Activated naive CD4-positive, alpha-beta T cell treated with Interleukin-2 at 50 U/mL for 16 hours (primary cell): ENCODE measurements at places on chromosomes 5 and 9.
A peak's percentile ranks its signal among the peaks of the same experiment; 100 is the strongest.

GRCh38 chr5:179700401-179700918, 1.7 kb downstream of the CANX start:
- no peak for DNase-seq

DNA sequence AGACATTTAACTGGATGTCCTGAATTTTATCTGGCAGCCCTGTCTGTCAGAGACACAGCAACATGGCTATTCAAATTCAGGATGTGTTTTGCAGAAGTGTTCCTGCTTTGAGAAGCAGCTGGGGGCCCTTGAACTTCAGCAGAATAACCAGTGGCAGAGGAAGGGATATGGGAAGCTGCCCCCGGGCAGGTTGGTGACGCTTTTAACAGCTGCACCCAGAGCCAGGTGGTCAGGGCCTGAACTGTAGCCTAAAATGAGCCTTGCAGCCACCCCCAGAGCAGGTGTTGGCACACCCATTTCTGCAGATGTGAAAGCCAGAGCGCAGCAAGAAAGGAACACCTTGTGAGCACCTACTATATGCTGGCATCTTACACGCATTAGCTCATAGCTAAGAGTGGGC, 128.7 kb upstream of the BOD1 start:
- DNase-seq = no peak

- DNase-seq = no peak
Measured at GRCh38 chr9:85640425-85640824, 101.3 kb downstream of the AGTPBP1 start.

DNA sequence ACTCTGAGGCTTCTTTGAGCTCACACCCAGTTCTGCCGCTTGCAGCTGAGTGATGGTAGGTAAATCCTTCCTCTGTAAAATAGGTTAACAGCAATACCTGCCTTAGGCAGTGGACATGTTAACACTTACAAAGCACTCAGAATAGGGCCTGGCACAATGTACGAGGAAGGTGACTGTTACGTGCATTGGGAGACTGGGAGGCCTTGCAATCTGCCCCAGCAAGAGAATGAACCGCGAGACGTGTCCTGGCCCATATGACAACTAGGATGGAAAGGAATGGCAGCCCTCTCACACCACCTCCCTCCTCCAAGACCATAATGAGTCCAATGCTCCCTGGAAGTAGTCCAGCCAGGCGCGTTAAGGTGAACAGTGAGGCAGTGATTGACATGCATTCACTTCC, 23.1 kb upstream of the AKNA start:
- DNase-seq = no peak

GRCh38 chr5:104178829-104179456, 616.4 kb upstream of the NUDT12 start:
- no peak for DNase-seq

DNA sequence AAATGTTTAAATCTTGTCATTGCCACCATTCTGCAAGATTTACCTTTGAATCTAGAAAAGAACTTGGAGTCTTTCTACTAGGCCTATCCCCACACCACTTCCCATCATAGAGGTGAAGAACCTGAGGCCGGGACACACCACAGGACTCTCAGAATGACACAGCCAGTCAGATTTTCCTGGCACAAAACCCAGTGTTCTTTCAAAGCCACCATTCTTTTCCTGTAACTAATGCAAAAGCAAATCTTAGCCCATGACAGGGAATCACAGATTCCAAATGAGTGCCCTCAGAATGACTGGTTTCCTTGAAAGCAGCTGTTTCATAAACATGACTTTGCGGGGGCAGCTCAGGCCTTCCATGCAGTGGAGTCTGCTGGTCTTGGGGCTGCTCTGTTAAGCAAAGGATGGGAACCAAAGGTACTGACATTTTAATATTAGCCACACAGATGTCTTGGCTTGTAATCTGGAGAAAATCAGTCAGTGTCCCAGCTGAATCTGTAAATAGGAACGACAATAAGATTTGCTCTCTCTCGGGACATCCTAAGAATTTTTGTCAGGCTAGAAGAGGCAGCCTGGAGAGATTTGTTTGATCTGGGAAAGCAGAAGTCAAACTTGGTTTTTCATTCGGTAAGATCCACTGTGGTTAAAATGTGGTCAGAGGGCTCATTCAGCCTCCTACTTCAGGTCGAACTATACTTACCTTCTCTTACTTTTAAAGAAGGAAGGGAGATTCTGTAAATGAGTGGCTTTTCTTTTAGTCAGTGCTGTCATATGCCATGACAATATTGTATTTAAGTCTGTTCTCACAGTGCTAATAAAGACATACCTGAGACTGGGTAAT, 115.1 kb downstream of the PALM2AKAP2 start:
- DNase-seq = peak; percentile 11

- no peak for DNase-seq
Measured at GRCh38 chr5:43652537-43653302, 49.7 kb downstream of the NNT start.

- no peak for DNase-seq
Measured at GRCh38 chr9:98698856-98699255, 9.9 kb downstream of the GABBR2 start.

DNA sequence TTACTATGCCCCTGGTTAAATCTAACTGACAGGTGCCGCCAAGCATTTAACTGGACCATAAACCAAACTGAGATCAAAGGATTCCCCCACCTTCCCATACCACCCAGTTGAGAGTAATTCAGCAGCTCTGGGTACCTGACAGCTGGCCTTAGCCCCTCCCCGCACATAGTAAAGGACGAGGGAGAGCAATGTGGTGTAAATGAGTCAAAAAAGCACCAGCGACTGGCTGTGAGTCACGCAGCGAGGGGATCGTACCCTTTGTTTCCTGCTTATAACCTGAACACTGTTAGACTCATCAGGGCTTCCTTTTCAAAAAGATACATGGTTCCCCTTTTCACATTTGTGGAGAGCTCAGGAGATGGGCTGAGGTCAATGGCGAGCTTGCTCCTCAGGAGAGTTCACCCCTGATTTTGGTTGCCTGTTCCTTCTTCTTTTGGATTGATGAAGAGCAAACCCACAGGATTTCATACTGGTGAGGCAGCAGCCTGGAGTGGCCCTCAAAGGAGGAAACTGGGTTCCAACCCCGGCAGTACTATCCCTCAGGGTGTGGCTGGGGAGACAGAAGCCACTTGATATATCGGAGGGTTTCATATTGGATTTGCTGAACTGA, 71.5 kb downstream of the ANKRD33B start:
- DNase-seq = peak; percentile 83

GRCh38 chr9:127903557-127904475, 4.4 kb upstream of the ST6GALNAC6 start:
- peak; percentile 74 for DNase-seq

GRCh38 chr5:32143617-32144377, 30.3 kb downstream of the GOLPH3 start:
- DNase-seq = no peak

DNA sequence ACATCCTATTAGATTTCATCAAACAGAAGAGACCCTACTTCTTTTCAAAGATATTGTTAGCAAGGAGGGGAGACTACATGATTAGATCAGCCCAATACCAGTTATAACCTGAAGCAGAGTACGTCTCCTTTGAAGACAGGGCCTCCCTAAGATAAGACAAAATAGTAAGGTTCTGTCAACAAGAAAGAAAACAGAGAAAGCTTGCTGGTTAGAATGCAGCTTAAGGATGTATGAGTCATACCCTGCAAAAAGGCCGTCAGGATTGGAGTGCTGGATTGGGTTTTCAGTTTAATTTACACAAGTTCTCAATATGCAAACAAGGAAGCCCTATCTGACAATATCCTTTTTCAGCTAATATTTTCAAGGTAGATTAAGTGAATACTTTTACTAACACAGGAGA, 1581.2 kb upstream of the WWC1 start:
- DNase-seq = no peak

- no peak for DNase-seq
Measured at GRCh38 chr9:101462558-101462957, 27.0 kb upstream of the ALDOB start.

DNA sequence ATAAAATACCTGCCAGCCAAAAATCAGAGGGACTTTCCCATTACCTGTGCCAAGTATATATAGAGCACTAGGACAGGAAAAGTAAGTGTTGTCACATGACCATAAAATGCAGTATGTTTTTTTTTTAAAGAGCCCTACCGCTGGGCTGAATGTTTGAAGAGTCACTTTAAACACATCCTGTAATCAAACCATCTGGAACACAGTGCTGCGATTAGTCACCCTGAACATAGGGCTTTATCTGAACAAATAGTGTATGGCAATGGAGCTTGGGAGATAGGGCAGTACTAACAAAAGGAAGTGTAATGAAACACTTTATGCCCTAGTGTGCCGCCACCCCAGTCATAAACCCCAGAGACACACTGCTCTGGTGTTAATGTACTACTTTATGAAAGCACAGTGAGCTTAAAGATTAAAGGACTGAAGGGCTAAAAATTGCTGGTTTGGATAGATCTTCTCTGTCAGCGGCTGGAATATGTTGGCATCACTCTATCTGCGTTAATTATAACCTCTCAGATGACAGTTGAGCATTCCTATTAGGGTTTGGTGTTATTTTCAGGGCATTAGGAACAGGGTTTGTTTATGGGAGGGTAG, 90.4 kb downstream of the ZNF608 start:
- no peak for DNase-seq

DNA sequence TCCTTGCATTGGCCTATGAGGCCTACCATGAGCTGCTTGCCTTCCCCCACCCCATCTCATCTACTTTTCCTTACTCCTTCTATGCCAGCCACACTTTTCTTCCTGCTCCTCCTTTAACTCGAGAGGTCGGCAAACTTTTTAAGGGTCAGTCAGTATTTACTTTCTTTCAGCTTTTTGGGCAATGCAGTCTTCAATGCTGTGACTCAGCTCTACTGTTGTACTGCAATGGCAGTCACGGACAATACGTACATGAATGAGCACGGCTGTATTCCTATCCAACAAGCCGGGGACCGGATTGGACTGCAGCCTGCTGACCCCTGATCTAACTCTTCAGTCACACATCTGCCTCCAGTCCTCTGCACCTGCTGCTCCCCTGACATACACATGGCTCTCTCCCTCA, 602 bp upstream of the ACTL7A start:
- DNase-seq = no peak

GRCh38 chr5:91109634-91110033, 273.5 kb downstream of the ARRDC3 start:
- DNase-seq = no peak
